Activated gamma-delta T cell treated with Interleukin-2 at 50 U/mL for 16 hours (primary cell): ENCODE measurements at places on chromosomes 4 and X.

- no peak for DNase-seq
Observed at GRCh38 chr4:165953181-165953580, 80.1 kb downstream of the TLL1 start.

DNA sequence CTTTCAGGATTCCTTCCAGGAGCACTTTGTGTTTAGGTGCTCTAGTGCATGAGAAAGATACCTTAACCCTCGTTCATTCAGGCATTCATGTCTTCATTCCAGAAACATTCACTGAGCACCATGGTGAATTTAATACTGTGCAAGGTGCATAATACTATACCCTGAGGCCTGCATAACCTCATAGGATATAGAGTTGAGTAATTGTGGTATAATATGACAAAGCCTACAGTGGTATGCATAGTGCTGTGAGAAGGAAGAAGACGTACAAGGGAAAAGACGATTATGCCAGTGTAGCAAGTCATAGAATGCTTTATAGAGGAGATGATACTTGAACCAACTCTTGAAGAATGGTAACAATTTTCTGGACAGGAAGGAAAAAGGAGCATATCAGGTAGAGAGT is 34.3 kb downstream of the MTM1 start:
- DNase-seq = no peak

DNA sequence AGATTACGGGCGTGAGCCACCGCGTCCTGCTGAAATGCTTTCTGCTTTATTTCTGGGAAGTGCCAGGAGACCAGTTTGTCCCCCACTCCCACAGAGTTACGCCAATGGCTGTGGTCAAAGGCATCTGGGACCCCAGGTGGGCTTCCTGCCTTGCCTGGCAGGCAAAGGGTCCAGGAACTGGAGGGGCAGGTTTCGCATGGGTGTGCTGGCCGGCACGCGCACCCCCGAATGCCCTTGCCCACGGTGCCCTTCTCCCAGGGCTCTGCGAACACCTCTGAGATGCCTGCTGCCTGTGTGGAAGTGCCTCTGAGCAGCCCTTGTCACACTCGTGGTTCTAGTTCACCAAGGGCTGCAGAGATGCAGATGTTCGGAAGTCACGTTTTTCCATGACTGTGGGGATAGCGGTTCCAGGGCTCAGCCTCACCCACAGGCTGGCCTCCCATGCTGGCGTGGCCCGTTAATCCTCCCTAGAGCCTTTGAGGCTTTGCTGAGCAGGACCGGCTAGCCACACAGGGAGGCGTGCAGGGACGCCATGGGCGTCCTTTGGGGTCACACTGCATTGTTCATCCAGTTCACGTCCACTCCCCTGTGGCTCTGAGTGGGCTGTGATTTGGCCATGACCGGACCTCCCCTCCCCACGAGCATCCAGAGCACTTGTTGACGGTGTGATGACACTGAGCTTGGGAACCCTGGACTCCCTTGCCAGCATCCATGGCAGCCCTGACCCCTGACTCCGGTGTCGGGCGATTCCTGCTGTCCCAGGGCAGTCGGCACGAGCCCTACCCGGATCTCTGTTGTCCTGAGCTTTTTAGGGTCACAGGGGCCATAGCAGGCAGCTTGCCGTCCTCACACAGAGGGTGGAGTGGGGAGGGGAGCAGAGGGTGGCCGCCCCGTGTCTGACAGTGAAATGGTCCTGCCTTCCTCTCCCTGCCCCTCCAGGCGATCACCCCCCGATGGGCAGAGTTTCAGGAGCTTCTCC is 12.7 kb upstream of the ADD1 start:
- DNase-seq = peak; percentile 1

GRCh38 chrX:84046403-84046984 is 141.5 kb downstream of the RPS6KA6 start:
- no peak for DNase-seq

- no peak for DNase-seq
Observed at GRCh38 chrX:41522081-41522480, 74.9 kb downstream of the NYX start.

DNA sequence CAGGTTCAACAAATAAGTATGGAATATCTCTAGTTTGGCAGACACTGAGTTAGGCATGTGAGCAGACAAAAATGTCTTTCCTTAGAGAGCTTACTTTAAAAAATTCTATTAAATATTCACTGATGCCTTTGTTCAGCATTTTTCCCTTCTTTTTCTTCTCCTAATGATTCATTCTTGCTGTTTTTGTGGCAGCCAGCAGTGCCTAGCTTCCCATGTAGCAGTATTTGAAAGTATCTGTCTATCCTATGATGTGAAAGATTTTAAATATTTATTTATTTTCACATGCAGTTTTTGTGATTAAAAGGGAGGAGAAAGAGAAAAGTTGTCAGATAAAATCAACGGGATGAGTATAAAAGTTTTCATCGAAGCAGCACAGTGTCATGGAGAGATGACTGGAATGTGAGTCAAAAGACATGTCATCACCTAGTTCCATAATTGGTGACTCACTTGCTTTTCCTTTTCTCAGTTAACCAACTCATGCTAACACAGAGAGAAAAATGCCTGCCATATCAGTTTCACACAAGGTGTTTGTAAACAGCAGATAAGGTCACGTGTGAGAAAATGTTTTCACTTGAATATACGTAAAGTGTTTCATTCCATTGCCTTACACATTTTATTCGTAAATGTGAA is 69.8 kb downstream of the BMPR1B start:
- no peak for DNase-seq

GRCh38 chr4:5041699-5042098 is 9.6 kb upstream of the STK32B start:
- DNase-seq = no peak

- no peak for DNase-seq
Observed at GRCh38 chr4:84606645-84607044, 23.7 kb downstream of the CDS1 start.

DNA sequence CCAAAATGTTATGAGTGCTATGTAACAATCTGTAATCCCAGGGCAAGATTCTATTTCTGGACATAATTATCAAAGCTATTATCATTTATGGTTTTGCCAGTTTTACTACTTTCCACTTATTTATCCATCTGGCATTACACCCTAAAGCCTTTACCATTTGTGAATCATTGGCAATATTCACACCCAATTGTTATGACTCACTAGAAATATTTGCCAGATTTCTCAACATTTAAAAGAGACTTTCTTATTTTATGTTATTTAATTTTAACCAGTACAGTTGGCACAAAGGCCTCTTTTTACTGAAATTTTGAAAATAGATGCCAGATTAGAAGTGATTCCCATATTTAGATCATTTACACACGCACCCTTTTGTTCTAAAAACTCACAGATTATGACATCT is 242.7 kb upstream of the WDFY3 start:
- DNase-seq = no peak

DNA sequence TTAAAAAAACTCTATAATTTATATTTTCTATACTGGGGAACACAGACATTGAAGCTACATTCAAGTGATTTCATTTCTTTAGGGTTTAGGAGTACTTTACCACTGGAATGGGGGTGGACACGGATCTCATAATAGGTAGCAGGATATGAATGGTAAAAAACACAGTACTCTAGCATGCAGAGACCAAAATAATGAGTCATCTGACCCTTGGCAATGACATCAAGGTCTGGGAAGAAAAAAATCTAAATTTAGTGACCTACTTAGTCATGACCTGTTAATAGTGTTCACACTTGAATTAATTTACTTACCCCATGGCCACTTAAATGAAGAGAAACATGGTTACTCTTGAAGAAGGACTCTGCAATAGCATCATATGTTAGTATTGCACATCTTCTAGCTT is 187.9 kb downstream of the EPHA5 start:
- DNase-seq = no peak

- DNase-seq = no peak
Observed at GRCh38 chr4:35216636-35217035, 1027.7 kb downstream of the ARAP2 start.

DNA sequence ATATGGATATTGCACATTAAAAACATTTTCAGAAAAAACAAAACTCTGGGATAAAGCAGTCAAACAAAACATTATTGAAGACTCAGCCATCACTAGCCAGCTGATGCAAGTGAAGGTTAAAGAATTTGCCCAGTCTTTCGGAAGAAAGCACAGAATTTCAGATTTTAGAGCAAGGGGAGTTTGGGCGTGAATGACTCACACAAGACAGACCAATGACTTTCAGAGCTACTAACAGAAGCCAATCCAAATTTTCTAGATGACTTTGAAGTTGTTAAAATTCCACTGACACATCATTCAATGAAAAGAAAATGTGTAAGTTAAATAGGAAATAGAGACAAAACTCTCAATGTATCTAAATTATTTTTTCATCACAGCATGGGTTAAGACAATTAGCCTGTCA is 4.0 kb downstream of the MRFAP1L1 start:
- no peak for DNase-seq

DNA sequence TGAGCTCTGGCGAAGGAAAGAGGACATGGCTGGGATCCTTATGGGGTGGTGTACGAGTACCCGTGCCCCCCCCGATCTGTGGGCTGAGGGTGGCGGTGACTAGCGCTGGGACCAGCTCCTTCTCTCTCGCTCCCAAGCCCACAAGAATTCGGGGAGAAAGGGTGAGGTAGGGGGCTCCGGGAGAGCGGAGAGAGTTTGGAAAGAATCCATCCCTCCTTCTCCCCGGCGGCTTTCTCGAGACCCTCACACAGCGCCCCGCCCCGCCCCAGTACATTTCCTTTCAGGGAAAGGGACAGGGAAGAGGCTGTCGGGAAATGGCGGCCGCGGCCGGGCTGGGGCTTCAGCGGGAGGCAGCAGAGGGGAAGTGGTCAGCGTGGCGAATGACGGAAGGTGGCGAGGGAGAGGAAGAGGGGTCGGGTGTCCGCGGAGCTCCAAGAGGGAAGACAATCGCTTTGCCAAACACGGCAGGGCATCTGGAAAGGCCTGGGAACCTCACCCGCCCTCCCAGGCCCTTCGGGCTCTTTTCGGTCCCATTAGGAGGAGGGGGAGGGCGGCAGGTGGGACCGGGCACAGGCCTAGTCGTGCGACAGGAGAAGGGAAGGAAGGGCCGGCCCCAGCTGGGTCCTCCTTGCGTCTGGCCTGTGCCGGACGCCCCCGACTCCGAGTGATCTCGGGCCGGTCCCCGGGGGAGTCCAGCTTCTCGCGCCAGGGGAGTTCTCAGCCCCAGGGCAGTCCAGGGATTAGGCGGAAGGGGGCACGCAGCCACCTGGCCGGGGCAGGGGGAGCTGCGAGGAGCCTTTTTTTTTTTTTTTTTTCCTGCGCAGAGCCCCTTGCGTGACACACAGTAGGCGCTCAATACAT is 10.2 kb downstream of the HNRNPH2 start:
- no peak for DNase-seq

- DNase-seq = no peak
Observed at GRCh38 chr4:142701017-142701416, 145.1 kb downstream of the INPP4B start.

DNA sequence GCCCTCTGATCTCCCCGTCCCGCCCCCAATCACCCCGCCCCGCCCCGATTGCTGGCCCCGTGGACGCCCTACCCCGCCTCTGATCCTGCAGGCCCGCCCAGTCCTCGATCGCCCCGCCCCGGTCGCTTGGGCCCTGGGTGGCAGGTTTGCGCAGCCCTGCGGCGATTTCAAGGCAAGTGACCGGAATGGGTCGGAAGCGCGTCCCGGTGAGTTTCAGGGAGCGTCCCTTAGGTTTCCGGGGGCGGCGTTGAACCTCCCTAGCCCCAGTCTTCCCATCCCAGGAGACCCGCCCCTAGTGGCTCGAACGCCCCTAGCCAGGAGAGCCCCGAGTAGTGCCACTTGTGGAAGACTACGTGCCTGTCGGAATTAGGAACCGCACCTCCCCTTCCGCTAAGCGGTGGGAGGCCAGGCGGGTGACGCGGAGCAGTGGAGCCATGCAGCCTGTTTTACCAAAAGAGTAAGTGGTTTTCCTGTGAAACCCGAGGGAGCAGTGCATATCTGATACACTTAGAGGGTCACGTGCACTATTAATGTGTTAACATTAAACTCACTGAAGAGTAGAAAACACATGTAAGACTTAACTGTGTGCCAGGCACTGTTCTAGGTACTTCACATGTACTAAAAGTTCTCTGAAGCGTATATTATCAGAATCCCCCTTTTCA is 354 bp upstream of the TEC start:
- DNase-seq = peak; percentile 83

GRCh38 chrX:136880003-136880451 is 498 bp downstream of the RBMX start:
- DNase-seq = peak; percentile 22

DNA sequence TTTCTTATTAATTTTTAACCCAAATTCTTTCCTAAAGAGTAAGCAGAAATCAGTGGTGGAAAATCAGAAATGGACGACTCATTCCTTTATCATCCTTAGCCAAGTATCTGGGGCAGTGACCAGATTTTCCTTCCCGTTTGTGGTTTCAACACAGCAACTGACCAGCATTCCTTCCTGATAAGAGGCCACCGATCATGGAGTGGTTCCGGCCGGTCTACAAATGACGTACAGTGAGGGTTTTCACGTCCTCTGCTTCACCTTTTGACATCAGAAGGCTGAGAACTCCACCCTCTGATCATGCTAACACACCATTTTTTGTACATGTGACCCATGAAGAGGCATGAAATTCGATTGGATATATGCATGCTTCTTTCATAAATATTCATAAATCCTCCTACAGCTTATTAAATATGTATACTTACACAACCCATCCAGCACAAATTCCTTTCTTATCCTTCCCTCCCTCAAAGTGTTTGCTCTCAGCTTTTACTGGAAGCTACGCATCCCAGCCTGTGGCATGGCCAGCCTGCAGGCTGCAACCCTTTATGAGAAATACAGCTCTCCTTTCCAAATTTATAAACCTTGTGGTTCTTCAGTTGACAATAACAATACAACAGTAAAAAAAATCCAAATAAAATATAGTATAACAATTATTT is 173.0 kb upstream of the CASK start:
- no peak for DNase-seq

GRCh38 chrX:69321789-69322188 is 156.5 kb upstream of the PJA1 start:
- DNase-seq = no peak

DNA sequence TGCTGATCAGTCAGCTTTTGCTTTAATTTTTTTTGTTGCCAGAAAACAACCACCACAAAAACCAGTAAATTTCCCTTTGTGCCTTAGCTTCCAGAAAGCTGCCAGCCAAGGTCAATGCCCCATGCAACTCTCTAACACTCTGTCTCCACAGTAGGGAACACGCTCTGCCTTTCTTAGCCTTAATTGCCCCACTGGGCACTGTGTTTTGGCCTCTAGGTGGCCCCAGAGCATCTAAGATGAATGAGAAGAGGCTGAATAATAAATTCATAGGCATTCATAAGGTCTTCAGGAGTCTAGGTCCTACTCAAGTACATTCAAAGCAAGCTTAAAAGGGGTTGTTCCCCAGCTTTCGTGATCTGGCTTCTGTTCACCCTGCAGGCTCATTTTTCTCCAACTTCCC is 57.7 kb upstream of the PASD1 start:
- DNase-seq = no peak

- DNase-seq = no peak
Observed at GRCh38 chr4:79574741-79575451, 166.9 kb upstream of the GK2 start.
